ENCODE measurements at places on chromosomes 4 and X.
A peak's percentile ranks its signal among the peaks of the same experiment; 100 is the strongest.

DNA sequence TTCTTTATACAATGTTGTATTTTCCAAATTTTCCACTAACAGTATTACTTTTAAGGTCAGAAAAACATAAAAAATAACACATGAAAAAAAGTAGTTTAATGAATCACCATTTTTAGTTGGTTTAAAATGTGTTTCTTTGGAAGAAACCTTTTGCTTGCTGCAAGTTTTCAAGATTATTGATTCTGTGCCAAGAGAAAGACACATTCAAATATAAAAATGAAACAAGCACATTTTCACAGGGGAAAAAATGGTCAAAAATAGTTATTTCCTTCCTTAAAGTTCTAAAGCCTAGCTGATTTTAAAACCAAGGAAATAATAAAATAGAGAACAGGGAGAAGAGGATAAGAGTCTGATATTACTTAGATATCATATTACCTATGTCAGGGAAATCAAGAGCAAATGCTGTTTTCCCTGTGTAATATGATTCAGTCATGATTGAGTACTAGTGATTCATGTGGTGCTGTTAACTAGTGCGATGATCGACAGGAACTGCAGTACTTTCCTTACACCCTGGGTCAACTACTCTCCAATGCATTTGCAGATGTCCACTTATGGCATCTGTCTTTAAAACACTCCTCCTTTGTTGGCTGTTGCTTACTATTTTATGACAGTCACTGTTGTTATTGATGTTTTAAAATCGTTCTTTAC is 103.8 kb downstream of the CAMK2D start:
- DNase-seq, result no peak

DNA sequence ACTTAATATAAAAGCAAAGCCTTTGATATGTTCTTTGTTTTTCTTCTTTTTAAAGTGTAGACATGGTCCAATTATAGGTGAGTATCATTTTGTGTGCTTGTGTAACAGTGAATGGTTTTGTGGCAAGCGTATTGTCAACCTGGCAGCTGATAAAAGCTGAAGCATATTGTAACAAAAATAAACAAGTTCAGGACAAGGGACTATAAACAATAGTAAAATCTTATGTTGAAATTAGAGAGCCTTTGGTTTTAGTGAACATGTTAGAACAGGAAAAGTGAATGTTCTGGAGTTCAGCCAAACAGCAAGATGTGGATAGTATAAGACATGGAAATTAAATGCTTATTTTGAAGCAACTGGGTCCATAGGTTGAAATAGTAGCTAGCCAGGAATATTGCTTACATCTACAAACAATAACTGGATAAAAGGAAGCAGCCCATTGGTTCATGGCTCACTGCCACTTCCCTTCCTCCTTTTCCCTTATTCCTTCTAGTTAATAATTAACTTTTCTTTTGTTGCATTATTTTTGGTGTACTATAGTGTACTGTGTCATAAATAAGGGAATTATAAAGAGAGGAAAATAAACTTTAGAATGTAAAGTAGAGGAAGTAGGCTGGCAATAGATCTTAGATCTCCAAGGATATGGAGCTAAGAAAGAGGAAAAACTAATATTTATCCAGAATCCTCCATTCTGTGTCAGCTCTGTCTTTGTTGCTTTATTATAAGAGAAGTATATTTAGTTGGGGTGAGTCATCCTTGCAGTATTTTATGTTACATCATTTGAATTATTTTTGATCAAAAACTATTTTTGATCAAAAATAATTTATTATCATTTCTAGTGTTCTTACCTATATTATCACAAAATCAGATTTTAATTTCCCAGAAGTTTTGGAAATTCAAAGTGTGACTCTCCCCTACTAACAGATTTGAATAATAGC is 65.6 kb downstream of the MRPL1 start:
- no peak for DNase-seq

- no peak for DNase-seq
Measured at GRCh38 chr4:79652232-79652631, 244.2 kb upstream of the GK2 start.

- no peak for DNase-seq
Measured at GRCh38 chr4:26992657-26993361, 132.2 kb downstream of the STIM2 start.

- DNase-seq, result peak; percentile 51
Measured at GRCh38 chr4:37978248-37978924, 18.2 kb downstream of the PTTG2 start.

DNA sequence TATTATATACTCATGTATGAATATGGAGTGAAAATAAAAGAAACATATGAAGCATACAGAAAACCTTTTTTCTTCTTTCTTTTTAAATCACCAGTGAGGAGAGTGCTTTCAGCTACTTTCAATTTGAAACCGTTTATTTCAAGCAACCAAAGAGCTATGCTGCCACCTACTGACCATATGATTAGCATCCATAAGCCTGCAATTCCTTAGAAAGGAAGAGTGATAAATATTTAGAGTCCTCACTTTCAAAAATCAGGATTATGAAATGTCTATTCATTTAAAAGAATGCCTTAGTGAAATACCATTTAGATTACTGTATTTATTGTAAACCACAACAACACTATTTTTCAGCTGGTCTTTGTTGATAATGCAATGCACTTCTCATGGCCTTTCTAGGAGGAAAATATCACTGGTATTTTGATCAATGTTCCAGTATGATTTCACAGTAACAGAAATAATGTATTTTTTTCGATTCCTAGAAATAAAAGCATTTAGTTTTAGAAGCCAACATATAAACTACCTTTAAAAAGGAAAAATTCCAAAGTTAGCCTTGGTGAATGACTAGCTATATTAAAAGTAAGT is 667.6 kb downstream of the PCDH18 start:
- peak; percentile 0 for DNase-seq

GRCh38 chr4:61380865-61381264 is 180.7 kb downstream of the ADGRL3 start:
- no peak for DNase-seq

DNA sequence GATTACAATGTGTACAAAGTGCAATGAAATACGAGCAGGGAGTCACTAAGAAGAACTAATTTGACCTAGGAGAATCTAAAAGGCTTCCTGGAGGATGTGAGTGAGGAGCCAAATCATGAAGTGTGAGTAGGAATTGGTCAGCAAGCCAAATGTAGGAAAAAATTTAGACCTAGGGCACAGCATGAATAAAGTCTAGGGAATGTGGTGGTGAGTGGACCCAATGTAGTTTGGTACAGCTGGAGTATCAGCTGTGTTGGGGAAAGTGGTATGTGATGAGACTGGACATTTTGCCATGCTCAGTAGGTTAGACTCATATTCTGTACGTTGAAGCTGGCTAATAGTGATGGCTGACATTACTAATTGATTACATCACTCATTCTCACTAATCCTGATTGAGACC is 191.0 kb downstream of the AFF2 start:
- DNase-seq, result no peak

DNA sequence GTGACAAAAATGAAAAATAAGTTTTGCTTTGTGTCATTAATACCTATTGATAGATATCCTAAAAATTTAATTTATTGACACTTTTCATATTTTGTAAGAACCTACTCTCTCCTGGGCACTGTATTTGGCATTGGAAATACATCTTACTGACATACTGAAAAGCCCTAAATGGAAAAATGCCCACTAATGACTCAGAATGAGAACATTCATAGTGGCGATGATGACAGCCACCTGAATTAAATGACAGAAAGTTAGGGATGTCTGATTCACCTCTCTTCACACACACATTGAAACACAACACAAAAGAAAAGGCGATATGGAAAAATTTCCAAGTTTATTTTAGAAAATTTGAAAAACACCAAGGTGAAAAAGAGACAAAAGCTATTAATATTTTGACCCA is 992.3 kb downstream of the STPG2 start:
- DNase-seq, result no peak

DNA sequence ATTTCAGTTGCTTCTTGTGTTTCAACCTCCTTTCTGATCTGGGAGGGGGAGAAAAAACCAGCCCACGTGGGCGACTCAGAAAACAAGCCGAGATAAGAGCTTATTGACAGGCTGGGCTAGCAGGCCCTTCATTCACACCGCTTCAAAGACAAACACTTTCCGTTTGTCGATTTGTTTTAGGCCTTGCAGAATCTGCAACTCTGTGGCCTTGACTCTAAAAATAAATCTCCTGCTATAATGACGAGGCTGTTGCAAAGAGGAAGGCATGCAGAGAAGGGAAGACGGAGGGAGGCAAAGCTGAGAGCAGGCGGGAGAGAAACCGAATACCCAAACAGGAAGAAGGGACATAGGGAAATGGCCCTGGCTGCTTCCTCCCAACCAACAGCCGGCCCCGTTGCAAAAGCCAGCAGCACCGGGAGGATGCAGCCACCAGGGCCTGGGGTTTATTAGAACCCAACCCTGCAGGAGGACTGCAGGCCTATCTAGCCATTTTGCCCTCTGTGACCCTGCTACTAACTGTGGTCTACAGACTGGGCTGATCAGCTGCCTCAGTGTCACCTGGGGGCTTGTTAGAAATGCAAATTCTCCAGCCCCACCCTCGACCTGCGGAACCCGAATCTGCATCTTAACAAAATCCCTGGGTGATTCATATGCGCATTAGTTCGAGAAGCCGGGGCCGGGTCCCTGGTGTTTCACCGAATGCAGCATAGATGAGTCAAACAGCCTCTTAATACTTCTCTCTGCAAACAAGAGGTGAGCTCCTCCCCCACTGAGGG is 325.5 kb downstream of the BCOR start:
- no peak for DNase-seq

DNA sequence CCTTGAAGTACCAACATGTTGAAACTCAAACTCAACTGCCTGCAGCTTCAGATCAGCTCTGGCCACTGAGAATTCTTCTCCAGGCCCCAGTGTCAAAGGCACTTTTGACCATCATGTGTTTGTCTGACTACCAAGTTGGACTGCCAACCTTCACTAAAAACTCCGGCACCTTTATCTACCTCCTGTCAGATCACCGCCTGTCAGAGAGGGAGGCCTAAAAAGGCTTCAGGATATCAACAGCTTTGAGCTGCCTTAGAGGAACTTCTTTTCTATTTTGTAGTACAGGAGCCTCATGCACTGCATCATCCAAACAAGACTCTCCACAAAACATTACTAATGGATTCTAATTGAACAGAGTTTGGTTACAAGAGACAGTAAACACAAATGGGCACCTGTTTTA is 2.8 kb downstream of the ACSL1 start:
- DNase-seq, result no peak

GRCh38 chr4:85475631-85476233 is 782 bp downstream of the ARHGAP24 start:
- DNase-seq, result no peak
